ENCODE measurements at places on chromosomes 5 and 9.

DNA sequence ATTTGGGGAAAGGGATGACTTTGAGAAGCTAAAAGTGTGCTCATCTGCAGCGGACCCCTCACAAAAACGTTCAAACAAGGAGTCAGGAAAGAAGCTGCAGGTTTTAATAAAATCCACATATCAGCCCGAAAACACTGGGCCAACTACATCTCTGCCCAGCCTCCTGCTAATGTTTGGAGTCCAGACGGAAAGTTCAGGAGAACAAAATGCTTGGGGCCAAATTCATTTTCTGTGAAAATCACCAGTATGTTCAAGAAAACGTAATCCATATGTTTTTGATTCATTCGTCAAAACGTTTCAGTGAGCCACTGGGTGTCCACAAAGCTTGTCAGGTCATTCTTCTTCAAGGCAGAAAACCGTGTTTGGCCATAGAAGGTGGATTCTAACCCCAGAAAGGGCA is 87.5 kb upstream of the GAS1 start:
- DNase-seq = no peak

DNA sequence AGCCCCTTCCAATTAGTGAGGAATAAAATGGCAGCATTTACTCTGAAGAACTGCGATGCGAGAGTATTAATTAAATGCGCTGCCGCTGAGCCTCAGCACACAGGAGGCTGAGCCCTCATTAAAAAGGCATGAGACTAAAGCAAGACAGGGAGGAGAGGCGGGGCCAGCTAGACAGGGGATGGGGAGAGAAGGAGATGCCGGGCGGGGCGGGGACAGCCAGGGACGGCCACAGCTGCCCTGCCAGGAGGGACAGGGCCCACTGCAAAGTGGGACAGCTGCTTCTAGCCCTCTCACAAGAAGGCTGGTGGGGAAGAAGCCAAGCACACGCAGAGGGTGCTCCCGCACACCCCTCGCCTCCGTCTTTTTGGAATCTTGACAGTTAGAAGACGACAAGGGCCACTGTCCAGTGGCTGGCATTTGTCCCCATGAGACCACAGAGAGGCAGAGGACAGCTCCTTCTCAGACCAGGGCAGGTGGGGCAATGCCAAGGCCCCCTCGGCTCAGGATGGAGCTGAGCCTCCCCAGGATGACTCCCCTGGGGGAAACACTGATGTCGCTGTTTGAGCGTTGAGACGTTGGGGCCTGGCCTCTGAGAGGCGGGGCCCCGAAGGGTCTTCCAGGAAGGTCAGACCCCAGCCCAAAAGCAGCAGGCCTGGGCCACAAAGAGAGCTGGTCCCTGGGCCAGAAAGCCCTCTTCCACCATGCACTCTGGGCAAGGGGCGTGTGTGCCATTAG is 26.9 kb downstream of the ADAMTS2 start:
- no peak for DNase-seq

DNA sequence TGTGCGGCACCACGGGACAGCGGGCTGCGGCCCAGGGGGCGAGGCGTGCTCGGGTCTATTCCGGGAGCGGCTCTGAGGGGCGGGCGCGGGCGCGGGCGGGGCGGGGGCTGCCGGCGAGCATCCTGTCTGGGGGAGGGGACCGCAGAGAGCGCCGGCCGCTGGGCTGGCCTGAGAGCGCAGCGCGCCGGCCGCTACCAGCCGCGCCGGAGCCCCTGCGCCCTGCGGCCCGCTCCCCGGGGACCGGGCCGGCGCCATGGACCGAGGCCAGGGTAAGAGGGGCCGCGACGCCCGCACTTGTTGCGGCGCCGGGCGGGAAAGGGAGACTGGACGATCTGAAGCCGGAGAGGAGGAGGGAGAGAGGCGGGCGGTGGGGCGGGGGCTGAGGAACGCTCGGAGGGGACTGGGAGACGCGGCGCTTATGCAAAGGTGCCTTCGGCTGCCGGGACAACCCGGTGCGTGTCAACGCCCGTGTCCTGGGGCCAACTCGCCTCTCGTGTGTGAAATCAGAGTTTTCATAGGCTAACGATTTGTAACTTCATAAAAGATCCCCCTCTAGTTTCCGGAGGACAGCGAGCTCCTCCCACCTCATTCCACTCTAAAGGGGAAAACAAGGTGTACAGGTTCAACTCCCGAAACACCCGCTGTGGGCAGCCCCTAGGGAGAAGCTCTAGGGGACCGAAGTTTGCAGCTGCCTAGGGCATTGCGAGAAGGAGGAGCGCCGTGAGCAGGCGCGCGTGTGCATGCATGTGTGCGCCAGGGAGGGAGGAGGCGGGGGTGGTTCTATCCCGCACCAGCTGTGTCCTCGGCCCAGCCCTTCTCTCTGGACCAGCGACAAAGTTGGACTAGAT is at the start of gene AFAP1L1:
TSS of gene AFAP1L1 (plus strand) at position 144 of the 848 bp plus-strand sequence. CDS start at position 254, 110 bp downstream.
- DNase-seq = no peak

DNA sequence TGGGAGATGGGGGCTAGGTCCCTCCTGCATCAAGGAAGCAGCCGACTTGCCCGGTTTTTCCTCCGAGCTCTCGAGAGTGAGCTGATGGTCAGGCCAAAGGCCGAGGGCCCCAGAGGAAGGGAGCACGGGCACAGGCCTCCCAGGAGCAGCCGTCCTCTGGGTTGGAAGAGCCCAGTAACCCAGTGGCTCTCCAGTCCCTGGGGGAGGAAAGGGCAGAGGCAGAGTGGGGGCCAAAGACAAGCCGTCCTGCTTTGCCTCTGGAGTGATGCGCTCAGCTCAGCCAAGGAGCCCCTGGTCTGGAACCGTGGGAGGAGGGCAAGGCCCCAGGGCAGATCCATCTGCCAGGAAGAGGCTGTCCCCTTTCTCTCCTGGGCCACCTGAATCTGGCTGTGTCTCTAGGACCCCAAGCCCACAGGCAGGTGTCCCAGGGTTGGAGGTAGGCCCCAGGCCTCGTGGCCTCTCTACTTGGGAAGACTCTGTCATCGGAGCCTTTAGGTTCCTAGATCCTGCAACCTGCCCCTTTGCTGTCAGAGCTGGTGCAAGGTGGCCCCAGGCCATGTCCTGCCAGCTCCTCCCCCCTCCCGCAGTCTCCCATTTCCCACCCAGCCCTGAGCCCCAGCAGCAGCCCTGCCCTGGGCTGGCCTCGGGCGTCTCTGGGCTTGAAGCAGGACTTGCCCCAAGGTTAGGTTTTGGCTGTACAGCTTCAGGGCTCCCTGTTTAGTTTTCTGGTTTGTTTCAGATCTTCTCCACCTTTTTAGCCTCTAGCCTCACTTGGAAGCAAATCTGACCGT is 224.1 kb downstream of the CACNA1B start:
- DNase-seq = no peak

- DNase-seq = no peak
Observed at GRCh38 chr5:161095953-161096352, 243.9 kb upstream of the ATP10B start.

DNA sequence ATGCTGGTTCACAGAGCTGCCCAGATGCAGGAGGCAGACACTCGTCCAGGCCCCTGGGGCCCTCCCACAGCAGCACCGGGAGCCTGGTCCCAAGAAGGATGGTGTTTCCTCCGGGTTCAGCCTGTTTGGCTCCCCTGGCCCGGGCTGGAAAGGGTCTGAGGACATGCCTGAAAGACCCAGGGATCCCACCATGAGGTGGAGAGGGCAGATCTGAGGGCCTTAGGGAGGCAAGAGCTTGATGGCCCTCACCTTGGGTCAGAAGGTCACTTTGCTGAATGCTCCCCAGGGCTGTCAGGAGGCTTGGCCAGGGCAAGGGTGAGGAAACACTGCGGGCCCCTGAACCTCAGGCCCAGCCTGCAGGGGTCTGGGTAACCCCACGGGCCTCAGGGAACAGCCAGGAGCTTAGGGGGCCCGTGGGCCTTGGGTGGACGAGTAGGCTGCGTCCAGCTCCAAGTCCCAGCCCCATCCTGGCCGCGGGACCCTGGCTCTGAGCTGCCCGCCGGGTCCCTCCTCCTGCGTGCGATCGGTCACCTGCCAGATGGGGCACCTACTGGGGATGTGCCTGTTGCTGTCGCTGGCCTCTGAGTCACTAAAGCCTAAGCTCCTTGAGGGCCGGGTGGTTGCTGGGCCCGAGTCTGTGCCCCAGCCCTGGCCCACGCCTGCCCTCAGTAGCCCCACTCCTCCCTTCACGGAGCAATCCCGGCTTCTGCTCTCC is 106.2 kb downstream of the ZNF354C start:
- DNase-seq = no peak

DNA sequence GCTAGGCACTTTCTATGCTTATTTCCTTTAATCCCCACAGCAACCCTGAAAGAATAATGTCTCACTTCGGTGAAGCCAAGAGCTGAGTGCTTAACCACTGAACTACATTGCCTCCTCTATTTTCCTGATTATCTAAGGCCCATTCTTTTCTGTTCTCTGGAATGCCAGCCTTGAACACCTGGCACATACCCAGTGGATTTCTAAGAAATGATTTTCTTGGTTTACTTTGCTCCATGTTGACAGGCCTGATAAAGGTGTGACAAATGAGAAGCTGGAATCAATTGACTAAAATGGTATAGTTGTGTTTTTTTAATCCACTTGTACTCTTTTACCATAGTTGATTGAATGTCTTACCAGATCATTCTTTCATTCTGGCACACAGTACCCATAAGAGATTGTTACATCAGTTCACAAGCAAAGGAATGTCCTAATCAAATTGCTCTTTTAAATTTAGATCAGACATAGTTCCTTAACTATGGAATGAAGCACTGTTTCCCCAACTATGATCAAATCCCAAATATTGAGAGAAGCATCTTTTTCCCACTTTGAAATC is 9.0 kb upstream of the ENC1 start:
- no peak for DNase-seq

DNA sequence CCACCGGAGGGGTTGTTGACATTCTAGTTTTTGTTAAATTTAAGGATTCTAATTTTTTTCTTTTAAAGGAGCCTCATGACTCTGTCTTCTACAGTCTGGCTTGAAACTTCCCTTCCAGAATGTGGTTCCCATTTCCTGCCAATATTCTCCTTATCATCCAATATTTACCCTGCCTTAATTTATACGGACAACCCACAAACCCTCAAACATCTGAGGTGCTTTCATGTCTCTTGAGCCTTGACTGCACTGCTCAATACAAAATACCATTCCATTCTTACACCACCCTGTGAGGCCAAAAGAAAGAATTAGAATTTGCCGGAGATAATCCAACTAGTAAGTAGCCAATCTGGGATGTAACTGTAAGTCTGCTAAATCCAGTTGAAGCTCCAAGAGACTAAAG is 346.5 kb downstream of the SPOCK1 start:
- no peak for DNase-seq

GRCh38 chr9:34589636-34590380 is at the start of gene CNTFR:
CNTFR (minus strand) TSS chr9:34589724; CDS start chr9:34568981, 20,743 bp downstream.
- DNase-seq = no peak

- no peak for DNase-seq
Observed at GRCh38 chr5:43156388-43156787, 35.6 kb upstream of the NIM1K start.

DNA sequence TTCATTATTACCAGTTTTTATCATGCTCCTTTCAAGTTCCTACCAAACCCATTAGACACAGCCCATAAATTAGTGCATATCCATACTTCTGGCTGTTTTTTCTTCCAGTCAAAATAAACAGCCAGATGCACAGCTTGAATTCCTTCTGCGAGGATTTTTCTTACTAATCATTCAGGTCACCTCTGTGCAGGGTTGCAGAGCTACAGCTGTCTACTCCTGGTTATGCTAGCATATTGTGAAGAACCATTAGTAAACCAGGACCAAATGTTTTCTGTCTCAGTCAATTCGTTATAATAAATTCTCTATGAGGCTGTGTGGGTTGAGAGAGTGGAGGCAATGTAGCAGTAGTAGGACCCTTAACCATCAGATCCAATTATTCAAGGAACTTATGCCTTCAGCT is 8.1 kb upstream of the MINAR2 start:
- no peak for DNase-seq

DNA sequence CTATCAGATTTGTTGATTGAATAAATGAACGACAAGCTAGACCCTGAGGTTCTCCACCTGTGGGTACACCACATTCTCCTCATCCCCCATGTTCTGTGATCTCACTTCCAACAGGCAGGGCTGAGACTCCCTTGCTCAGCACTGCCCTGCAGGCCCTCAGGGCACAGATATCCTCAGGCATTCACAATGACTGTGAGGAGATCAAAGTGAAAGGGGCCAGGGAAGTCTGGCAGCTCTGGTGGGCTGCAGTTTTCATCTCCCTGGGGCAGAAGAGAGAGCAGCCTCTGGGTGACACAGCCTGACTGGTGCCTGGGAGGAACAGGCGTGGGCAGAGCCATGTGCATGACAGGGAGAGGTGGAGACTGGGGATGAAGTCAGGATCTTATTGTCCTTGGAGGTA is 142.4 kb upstream of the C9orf72 start:
- DNase-seq = no peak
